ENCODE measurements at places on chromosomes 12 and 14.

- no peak for DNase-seq
Observed at GRCh38 chr14:65506801-65507200, 94.3 kb downstream of the FUT8 start.

DNA sequence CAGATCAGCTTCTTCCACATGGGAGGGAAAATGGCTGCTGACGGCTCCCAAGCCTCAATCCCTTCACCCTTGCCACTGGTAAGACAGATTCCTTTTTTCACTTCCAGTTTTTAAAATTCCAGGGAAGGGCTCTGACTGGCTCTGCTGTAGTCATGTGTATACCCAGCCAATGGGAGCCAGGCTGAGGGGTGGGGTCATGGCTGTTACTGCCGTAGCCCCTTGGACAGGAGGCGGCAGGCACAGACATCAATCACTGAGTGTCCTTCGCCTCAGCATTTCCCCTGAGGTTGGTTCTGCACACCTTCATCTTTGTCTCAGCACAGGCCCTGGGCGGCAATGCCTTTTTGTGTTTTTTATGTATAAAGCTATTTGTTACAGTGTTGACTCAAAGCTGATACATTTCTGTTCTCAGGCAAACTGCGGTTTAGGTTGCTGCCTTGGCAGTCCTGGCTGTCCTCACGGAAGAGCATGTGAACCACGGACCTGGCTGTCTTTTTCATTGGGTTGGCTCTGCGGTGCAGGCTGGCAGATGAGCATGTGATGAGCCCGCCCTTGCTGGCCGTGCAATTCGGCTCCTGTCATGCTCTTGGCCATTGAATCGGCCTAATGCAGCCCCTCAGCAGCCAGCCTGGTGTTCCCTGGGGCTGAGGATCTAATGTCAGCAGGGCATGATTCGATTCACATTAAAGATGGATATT, 74.3 kb downstream of the PPM1A start:
- no peak for DNase-seq

GRCh38 chr12:1592444-1593173, 1.8 kb downstream of the FBXL14 start:
- peak; percentile 73 for DNase-seq

DNA sequence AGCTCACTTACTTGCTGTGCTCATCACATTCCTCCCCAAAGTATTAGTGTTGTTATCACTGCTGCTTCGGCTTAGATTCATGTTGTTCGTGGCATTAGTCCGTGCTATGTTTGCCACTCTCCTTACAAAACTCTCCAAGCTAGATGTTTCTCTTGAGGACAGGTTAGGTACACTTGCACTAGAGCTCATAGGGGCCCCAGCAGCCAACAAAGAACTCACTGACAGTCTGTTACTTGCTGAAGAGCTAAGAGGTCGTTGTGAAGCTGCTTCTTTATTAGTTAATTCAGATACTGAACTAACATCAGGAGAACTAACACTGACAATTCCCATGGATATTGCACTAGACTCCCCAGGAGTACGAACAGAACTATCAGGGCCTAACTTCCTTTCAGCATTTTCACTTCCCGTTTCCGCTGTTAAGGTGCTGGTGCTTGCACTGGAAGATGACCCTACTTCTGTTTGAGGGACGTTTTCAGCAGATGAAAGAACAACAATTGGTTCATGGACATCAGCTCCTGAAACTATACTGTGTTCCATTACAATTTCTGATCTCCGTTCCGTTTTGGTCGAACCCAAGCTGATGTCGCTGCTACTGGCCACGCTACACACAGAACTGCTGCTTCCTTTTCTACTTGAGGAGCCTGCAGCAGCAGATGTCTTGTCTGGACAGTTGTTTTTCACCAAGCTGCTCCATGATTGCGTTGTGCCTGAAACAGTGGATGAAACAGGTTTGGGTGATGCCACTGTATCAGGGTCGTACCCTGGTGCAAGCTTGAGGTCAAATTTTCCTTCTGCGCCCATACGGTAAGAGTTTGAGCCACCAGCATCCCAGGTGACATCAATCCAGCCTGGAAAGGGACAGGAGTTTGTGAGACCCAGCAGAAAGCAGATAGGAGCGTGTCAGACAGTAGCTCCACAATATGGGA, 78.7 kb downstream of the HECTD1 start:
- DNase-seq = peak; percentile 7

DNA sequence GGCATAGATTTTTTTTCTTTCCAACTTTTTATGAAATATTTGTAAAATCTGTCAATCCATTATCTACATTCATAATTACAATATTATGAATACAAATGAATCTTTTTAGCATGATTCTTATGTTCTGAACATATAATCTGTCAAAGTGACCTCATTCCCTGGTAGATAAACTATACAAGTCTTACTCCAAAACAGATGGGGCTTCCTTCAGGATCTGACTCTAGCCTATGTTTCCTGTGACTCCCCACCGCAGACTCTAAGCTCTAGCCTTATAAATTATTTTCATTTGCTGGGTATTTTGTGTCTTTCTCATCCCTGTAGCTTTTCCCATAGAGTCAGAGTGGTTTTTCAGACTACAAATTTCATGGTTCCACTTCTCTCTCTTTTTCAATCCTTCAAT, 202.1 kb upstream of the KITLG start:
- no peak for DNase-seq
